ENCODE measurements at places on chromosomes 7 and 10.

GRCh38 chr7:138962561-138963270 lies 18.5 kb downstream of the KIAA1549 start:
- no peak for DNase-seq

- DNase-seq: no peak
Observed at GRCh38 chr10:6929148-6929830, 349.2 kb upstream of the PRKCQ start.

DNA sequence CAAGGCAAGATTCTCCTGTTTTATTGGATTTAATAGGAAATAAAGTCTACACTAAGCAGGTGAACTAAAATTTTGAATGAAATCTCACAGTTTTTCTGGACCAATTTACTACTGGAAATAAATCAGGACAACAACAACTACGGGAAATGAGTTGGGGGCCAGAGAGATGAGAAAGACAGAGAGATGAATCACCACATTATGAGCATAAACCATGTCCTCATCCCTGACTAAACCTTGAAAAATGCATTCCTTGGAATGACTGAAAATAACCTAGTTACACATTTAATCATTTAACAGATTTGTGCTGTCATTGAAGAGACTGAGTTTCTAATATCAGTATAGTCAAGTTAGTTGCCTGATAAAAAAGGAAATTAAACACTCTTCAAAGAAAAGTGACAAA lies 608.4 kb upstream of the KCND2 start:
- DNase-seq: no peak

DNA sequence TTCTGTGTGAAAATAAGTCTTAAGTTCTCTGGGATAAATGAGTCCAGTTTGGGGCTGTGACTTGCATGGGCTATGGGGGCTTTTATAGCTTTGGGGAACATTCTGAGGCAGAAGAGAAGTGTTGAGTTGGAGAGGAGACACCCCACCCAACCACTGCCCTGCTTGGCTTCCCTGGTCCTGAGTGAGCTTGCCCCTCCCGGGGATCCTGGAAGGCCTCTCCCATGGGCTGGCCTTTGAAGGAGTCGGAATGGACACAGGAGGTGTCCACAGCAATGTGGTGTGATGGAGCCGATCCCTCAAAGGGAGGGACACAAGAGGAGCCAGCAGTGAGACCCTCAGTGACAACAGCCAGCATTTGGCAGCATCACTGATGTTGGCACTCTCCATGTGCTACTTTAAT lies 89.8 kb downstream of the GLRX3 start:
- no peak for DNase-seq

DNA sequence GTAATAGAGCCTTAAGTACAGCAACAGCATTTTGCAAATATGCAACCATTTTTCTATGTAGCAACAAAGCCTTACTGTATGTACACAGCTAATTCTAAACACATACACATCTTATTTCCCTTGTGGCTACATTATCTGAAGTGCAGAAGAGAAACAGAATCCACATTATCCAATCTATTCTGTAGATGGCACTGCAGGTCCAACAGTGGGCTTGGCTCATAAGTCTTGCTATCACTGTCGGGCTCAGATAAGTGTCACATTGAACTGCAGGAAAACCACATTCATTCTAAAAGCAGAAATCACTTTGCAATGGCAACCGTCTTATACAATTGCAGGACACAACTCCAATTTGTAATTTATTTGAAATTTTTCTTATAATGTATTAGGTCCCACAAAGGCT lies 109.8 kb upstream of the NOBOX start:
- no peak for DNase-seq

Data from GM18507 (cell line).